Aorta (tissue), 5 donors: ENCODE measurements at places on chromosomes 5 and 9.
A peak's percentile ranks its signal among the peaks of the same experiment; 100 is the strongest.

DNA sequence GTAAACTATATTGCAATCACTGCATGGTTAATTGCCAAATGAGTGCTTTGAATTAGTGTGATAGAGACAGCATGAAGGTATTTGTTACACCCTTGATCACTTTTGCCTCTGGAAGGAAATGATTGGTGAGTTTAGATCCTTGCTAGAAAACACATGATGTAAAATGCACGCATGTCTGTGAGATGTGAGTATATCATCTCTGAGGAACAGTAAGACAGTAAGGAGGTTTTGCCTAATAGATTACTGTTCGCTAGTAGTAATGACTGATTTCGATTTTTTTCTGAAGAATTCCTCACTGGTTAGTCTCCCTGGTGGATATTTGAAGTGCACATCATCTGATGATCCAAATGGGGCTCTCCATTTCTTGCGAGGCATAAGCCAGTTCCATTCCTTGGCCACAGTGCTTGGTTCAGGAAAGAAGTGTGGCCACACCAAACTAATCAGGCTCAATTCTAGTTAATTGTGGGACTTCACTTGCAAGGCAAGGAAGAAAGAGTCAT, 156.4 kb upstream of the ADRA1B start:
- no peak for DNase-seq

DNA sequence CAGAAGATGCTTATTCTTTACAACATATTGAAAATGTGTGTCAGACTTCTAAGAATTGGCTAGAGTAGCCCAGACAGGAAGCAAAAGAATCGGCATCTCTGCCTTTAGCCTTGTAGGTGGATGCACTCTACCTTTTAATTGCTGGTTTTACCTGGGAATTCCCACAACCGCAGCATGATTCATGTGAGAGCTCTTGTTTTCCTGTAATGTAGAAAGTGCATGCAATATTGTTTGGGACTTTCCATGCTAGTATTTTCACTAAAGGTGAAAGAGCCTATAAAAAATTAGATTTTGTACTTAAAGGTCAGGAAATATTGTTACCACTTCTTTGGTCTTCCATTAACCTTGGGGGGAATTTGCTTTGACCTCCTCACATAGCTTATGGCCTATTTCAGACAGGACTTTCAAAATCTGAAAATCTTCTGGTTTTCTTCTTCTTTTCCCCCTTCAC, 89.8 kb downstream of the NTRK2 start:
- DNase-seq, result no peak

DNA sequence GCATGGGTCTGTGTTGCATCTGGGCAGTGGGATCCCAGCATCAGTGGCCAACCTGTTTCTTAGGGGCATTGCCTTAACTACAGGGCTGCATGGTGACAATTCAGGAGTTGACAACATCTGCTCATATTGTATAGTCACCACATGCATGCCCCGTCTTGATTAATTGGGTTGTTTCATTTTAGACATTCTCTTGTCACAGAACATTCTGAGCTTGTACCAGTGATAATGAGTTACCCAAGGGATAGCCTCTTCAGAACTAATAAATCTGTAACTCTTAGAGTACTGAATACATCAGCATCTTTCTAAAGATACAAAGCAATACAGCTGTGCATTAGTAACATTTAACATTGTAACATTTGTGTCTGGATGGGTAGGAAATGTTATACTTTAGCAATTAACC, 426.5 kb upstream of the CD180 start:
- no peak for DNase-seq

DNA sequence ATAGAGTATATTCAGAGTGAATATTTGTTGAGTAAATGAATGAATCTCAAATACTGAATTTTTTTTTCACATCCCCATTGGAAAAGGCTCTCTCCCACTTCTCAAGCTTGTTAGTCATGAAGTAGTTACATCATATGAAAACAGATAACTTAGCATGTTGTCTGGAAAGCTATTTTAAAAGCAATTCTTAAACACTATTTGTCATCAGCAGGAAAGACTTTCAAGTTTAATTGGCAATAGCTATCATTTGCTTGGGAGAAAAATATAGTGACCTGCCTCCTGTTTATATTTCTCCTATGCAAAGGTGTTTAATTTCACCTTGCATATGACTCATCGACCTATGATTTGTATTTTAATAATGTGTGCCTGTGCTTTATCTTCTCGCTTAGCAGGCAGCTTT, 499.8 kb upstream of the GRIA1 start:
- DNase-seq, result no peak

GRCh38 chr9:108991479-108991878, 21.8 kb downstream of the CTNNAL1 start:
- DNase-seq, result no peak

- no peak for DNase-seq
Measured at GRCh38 chr5:79771387-79771786, 81.8 kb downstream of the CMYA5 start.

DNA sequence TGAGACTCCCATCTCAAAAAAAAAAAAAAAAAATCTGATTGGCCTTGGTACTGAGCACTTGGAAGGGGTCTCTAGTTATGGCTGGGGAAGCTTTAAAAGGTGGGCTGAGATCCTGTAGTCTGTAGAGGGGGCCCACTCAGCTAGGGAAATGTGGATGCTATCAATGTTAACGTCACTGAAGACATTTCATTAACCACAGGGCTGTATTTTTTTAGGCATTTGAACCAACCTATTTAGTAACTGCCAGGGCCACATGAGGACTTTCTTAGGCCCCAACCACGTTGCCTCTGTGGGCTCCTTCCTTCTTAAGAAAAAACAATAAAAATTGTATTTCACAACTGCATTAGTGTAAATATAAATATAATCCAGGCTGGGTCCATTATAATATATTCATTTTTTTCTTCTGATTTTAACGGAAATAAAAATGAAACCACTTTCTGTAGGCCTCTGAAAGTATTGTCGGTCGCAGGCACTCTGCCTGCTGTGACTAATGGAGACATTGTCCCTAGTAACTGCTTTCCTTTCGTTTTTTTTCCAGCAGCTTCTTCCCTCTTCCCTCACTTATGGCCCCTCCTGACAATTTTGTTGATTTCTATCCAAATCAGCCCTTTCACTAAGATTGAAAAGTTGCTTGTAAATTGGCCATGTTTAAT, 71.6 kb downstream of the GCNT1 start:
- DNase-seq, result peak; percentile 58

GRCh38 chr5:139733010-139733688, 62.5 kb upstream of the PSD2 start:
- no peak for DNase-seq

DNA sequence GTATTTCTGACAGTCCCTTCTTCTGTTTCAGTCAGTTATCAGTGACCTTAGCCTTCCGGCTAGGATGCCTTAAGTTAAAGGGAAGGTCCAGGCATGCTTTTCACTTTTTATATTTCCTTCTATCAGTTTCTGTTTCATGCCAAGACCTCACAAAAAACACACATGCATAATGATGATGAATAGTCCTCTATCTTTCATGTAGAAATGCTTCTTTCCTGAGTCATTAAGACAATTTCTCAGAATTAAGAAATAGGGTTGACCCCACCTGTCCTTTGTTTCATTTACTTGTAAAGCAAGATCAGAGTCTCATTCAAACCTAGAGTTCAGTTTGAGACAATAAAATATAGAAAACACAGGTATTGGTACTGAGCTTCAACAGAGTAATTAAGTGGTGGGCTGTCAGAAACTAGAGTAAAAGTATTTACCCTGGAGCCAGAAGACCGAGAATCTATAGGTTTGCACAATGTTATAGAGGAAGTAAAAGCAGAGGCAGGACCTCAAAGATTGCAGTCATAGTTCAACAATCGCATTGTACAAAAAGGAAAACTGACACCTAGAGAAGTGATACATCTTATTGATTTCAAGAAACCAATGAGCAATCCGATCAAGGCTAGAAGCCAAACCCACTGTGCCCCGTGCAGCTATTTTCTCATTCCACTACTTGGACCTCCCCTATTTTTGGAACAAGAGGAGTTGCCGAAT, 118.7 kb upstream of the PUM3 start:
- DNase-seq, result no peak

DNA sequence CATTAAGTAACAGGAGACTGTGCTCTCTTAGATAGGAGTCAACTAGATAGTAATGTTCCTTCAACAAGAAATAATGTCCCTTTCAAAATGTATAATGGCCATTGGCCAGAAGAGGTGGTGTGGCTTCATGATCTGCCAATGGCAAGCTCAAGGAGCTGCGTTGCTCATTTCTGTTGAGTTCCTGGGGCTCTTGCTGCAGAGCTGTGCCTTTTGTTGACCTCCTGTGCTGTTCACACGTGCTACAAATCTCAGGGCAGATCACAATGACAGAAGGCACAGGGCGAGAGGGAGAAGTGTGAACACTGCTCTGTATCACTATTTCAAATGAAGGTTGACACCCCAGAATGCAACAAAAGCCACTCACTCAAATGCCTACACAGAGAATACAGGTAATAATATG, 16.0 kb upstream of the TBC1D2 start:
- no peak for DNase-seq

- no peak for DNase-seq
Measured at GRCh38 chr5:131265311-131265803, 1.5 kb downstream of the CDC42SE2 start.
